ENCODE measurements at places on chromosomes 11 and 22. TPM values are rescaled to one million over a fixed set of nuclear protein-coding genes. Genes with fewer than 3 reads are reported as not detected.

CDCA5 gene
- 2.6 TPM for total RNA-seq

ST13 gene
- total RNA-seq, result 104 TPM

CARD18 gene
- total RNA-seq, result not detected

LRRN4CL gene
- total RNA-seq, result 8.5 TPM

ZP1 gene
- total RNA-seq, result 1.9 TPM

HTR3A gene
- not detected for total RNA-seq

EMID1 gene
- 0.56 TPM for total RNA-seq

JAM3 gene
- 37.3 TPM for total RNA-seq

EHF gene
- total RNA-seq, result not detected

APOBEC3B gene
- total RNA-seq, result 1.9 TPM

ARHGAP20 gene
- total RNA-seq, result 1.9 TPM

WNT7B gene
- total RNA-seq, result 0.29 TPM

PLAAT5 gene
- 1.1 TPM for total RNA-seq

NDUFS3 gene
- 67.1 TPM for total RNA-seq

UCP2 gene
- total RNA-seq, result 0.50 TPM
